ENCODE measurements at places on chromosomes 12 and 14.

DNA sequence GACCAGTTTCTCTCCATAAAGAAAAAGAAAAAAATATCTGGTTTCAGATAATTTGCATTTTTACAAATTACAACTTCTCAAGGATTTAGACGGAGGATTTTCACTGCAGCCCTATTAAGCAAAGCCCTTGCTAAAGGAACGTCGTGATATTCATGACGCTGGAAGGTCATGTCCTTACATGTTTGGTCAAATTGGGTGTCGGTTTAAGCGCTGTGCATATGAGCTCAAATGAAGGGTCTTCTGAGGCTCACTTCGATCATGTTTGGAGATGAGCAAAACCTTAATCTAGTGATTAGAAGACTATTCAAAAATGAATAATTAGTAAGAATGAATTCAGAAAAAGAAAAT is 67.3 kb upstream of the USP15 start:
- no peak for DNase-seq

GRCh38 chr14:98444077-98444476 is 827.9 kb downstream of the BCL11B start:
- DNase-seq = no peak

DNA sequence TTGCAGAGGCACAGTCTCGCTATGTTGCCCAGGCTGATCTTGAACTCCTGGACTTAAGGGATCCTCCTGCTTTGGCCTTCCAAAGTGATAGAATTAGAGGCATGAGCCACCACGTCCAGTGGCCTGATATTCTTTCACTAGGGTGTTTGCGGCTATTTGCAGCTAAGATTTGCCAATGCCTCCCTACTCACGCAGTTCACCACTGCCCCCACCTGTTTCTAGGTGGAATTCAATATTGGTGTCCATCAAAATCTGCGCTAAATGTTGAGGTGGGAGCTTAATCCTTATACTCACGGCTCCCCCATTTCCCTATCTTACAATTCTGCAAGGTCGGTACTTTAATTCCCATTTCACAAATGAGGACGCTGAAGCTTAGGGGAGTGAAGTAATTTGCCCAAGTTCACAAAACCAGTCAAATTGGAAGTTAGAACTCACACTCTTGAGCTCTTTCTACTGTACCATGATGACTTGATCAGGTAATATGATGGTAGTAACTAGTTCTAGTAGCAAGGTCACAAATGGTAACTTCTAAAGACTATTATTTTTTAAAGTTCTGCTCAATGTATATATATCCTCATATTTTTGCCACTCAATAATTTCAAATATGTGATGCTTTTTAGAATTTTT is 22.1 kb upstream of the LRRC9 start:
- peak; percentile 68 for DNase-seq

GRCh38 chr14:81385419-81385818 is 14.7 kb downstream of the STON2 start:
- no peak for DNase-seq

DNA sequence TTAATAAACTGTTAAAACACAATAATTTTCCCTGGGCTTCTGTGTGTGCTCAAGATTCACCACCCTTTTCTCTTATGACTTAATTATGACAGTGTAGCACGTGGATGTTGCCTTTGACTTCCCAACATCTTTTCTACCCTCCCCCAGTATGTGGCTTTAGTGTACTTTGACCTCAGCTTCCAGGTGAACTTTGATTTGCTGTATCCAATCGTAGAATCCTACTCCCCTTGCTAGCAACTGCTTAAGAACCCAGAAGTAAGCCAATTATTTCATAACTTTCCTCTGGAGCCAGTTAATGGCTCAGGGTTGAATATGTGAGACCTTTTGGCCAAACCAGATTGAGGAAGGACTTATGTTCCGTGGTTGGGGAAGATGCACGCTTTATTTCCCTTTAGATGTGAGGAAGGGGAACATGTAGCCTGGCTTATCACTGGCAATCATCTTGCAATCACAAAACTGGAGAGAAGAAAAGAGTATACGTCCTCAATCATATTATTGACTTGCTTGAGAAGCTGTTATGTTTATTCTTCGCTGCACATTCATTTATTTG is 259.6 kb upstream of the ATP2B1 start:
- DNase-seq = no peak

GRCh38 chr12:111120578-111120977 is 200.2 kb upstream of the MYL2 start:
- no peak for DNase-seq

GRCh38 chr12:53987787-53988230 is 2.9 kb downstream of the HOXC10 start:
- no peak for DNase-seq

- DNase-seq = no peak
Measured at GRCh38 chr12:114898159-114898558, 214.2 kb upstream of the TBX3 start.

- no peak for DNase-seq
Measured at GRCh38 chr14:65689070-65689469, 276.5 kb downstream of the FUT8 start.

DNA sequence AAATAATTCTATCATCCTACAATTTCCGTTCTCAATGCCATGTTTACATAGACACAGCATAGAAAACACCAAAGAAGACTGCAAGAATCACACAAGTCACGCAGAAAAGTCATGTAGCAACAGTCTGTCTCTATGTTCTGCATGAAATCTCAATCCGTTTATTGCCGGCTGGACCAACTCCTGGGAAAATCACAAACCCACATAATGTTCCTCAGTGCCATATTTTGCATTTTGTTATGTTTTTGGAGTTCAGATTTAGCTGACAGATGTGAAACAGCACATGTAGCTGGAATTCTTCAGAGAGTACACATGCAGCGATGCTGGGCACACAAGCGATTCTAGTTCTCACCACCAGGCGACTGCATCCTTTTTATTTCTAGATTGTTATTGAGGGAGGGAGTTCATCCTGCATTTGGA is 193.1 kb downstream of the APAF1 start:
- DNase-seq = peak; percentile 39

DNA sequence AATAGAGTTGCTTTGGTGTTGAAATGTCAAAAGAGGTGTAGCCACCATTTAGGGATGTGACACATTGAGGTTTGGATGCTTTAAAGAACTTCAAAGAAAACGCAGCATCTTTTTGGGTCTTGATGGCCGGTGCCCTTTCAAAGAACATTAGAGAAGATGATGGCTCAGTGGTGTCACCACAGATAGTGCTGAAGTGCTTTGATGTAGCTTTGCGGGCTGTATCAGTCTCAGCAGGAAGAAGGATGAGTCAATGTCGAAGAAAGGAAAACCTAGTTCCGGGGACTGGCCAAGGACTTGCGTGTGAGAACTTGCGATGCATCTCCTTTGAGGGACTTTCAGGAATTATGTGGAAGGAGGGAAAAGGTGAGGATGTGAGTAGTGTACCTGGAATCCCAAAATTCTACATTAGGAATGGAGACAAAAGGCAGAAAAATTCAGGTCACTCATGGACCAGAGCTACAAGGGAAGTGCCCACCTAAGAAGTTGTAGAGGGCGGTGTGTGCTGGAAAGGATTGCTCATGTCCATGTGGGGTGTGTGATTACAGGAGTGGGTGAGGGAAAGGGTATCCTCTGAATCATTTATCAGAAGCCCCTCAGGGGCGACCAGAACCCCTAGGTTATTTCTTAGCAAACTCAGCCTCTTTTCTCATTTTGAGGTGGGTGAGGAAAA is 39.7 kb upstream of the GZMB start:
- DNase-seq = no peak

- no peak for DNase-seq
Measured at GRCh38 chr14:50366589-50366988, 30.1 kb downstream of the CDKL1 start.

GRCh38 chr12:111406474-111407376 is 1.0 kb downstream of the SH2B3 start:
- DNase-seq = peak; percentile 28

GRCh38 chr12:53748072-53748840 is 3.5 kb downstream of the CISTR start:
- DNase-seq = no peak

GRCh38 chr12:55965941-55966407 is at the start of gene PMEL:
Gene PMEL (minus strand): TSS chr12:55966042. CDS start chr12:55966011, 31 bp downstream.
- DNase-seq = no peak

DNA sequence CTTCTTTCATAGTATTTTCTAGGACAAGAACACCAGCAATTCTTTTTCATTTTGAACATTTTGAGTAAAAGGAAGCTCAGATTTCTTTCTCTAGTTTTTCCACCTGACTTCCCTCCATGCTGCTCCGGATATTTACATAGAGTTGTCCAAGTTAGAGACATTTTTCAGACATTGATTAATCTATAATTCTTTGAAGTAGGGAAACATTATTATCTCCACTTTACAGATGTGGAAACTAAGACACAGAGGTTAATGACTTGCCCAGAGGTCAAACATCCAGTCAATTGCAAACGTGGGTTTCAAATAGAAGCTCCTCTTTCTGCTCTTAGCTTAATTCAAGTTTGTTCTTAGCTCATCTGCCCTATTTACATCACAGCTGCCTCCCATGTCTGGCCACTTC is 138.3 kb downstream of the EGLN3 start:
- DNase-seq = no peak

GRCh38 chr12:79955561-79955960 is 20.7 kb upstream of the PPP1R12A start:
- no peak for DNase-seq

GRCh38 chr12:40622246-40622838 is 69.9 kb upstream of the CNTN1 start:
- peak; percentile 64 for DNase-seq

GRCh38 chr14:72715850-72716228 is 178.1 kb downstream of the DPF3 start:
- DNase-seq = no peak

GRCh38 chr12:6551063-6551461 is 4.8 kb downstream of the IFFO1 start:
- DNase-seq = peak; percentile 50

DNA sequence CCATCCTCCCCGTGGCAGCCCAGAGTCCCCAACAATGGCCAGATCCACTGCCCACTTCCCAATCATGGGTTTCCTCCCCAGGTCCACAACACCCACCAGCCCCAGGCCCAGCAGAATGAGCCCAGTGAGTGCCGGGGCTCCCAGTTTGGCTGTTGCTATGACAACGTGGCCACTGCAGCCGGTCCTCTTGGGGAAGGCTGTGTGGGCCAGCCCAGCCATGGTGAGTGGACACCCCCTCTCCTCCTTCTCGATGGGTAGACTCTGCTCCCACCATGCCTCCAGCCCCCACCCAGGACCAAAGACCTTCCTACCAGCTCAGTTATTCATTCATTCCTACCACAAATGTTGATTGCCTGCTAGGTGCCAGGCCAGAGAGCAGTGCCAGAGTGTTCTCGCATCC is 23.8 kb downstream of the PAPLN start:
- DNase-seq = no peak

GRCh38 chr14:35390577-35391387 is 13.8 kb downstream of the NFKBIA start:
- DNase-seq = no peak

DNA sequence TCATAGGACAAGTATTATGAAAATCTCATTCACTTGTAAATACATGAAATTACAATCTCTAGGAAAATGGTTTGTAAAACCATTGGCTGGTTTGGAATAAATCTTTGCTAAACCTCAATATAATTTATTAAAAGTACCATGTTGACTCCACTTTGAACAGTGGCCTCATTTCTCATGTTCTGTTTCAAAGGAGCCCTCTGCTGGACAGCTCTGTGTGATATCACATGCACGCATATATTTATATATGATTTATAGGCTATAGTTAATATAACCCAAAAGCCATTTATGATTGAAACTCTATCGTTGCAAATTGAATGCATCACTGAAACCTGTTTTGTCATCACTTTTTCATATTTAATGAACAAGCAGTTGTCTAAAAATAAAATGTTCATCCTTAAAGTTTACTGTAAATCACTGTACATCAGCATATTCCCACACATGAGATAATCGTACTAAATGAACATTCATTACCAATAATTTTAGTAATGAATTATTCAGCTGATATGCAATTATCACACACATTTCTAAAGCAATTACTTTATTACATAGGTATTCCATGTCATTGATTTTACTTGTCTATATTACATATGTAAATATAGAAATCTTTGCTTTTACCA is 493.8 kb downstream of the NPAS3 start:
- no peak for DNase-seq

DNA sequence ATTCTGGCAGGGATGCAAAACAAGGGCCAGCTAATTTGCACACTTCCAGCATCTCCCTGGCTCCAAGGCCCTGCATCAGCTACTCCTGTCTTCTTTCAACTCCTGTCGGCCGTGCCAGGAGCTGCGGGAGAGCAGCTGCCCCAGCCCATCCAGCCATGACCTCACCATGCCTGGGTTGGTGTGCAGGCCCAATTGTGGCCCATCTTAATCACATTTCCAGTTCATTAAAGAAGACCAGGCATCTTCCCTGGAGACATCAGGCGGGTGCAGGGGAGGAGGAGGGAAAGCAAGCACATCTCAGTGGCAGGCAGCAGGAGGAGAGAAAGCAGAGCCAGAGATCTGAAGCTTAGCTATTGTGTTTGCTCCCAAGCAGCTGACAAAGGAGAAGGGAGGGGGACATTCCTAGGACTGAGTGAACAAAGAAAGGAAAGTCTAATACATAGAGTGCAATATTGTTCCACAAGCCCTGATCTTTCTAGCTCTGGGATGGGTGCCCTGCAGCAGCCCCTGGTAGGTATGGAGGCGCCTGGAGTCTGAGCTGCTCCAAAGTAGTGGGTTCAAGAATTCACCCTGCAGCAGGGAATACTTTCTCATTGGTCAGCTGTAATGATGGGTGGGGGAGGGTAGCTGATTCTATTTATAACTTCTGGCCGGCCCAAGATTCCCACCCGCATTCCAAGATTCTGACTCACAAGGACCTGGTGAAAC is 40.1 kb downstream of the VWF start:
- peak; percentile 28 for DNase-seq
